ENCODE measurements at places on chromosomes 4 and X.

DNA sequence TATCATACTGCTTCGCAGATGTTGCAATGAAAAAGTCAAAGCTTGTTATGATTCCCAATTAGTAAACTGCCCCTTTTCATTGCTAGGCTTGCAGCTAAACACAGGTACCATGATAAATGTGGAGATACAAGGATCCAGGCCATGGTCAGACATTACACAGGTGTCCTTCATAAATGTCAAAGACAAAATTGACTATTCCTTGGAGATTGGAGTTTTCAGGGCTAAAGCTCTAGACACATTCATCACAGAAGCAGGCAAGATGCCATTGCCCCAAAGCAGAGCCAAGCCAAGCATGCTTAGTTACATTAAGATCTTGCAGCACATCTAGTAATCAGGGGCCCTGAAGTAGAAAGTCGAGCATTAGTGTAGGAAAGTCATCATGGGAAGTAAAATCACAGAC is 111.3 kb upstream of the INTU start:
- no peak for DNase-seq

- no peak for DNase-seq
Measured at GRCh38 chrX:149471397-149471796, 33.7 kb downstream of the IDS start.

DNA sequence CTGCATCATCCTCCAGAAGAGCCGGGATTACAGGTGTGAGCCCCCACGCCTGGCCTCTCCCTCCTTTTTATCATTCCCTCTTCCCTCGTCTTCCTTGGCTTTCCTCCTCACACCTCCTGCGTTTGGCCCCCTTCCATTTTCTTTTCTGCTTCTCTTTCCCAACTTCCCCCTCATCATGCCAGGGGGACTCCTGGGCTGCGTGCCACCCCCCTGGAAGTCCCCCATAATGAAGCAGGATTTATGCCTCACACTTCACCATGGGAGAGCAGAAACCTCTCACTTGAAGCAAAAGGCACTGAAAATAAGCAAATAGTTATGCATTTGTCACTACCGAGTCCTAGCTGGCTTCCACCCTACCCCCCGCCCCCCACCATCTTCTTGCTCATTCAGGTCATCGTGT is 7.9 kb downstream of the TKTL1 start:
- DNase-seq, result no peak

DNA sequence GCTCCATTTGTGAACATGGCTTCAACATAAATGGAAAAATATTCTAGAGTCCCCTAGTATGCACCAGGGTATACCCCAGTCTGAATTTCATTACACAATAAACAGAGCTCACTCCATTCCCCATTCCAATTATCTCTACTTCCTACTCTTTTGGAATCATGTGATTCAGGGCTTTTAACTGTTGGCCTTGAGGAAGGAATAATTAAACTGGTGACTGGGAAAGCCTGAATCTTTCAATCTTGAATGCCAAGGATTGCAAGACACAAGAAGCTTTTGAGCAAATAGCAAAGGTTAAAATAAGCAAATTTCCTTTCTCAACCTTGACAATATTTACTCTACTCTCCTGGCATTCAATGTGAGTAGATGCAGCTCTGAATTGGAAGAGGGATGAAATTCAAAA is 77.5 kb upstream of the INPP4B start:
- DNase-seq, result peak; percentile 48

GRCh38 chr4:22090661-22091351 is 142.2 kb upstream of the KCNIP4 start:
- no peak for DNase-seq

- no peak for DNase-seq
Measured at GRCh38 chrX:112784692-112785091, 55.9 kb downstream of the AMOT start.

Data from small intestine (tissue), 16 donors.